NCI-H524 (cell line): ENCODE measurements at places on chromosomes 16 and 17.

- DNase-seq, result no peak
Observed at GRCh38 chr17:58233543-58233942, 4.8 kb upstream of the LPO start.

DNA sequence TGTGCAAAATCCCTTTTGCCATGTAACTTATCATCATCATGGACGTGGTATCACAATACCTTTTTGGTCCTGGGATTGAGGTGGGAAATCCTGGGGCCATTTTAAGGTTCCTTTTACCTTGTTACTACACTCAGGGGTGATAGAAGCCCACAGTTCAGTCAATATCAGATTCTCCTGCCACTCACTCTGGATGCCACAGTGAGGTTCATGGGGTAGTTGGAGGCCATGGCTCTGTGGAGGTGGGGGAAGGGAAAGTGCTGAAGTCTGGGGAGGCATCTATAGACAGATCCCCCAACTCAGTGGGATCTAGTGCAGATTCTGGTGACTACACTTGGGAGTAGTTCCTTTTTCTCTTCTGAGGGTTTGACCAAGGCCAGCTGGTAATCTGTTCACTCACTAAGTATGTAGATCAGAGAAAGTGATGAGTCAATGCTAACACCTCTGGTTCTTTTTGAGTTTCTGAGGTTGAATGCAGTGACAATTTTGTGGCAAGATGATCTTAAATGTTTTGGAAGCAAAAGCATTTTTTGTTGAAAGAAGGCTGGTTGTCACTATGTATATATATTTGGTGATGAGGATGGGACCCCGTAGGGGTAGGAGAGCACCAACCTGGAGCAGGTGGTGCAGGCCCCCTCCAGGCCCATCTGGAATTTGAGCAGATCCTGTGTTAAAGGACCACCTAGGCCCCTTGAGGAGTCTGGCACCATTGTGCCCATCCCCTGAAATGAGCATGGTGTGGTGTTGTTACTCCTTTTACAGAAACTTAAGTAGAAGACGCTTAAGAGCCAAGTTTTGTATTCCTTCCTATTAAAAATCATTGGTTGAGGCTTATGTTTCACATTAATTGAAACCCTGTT is 18.8 kb upstream of the IRF8 start:
- no peak for DNase-seq

DNA sequence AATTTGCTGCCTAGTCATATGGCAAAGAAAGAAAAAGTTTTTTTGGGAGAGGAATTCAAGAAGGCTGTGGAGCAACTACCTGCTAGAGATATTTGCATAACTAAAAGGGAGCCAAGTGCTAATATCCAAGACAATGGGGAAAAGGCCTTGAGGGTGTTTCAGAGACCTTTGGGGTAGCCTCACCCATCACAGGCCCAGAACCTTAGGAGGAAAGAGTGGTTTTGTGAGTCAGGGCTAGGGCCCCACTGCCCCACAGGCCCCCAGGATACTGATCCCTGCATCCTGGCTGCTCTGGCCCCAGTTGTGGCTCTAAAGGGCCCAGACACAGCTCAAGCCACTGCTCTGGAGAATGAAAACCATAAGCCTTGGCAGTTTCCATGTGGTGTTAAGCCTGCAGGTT is 41.9 kb upstream of the SDK2 start:
- no peak for DNase-seq

DNA sequence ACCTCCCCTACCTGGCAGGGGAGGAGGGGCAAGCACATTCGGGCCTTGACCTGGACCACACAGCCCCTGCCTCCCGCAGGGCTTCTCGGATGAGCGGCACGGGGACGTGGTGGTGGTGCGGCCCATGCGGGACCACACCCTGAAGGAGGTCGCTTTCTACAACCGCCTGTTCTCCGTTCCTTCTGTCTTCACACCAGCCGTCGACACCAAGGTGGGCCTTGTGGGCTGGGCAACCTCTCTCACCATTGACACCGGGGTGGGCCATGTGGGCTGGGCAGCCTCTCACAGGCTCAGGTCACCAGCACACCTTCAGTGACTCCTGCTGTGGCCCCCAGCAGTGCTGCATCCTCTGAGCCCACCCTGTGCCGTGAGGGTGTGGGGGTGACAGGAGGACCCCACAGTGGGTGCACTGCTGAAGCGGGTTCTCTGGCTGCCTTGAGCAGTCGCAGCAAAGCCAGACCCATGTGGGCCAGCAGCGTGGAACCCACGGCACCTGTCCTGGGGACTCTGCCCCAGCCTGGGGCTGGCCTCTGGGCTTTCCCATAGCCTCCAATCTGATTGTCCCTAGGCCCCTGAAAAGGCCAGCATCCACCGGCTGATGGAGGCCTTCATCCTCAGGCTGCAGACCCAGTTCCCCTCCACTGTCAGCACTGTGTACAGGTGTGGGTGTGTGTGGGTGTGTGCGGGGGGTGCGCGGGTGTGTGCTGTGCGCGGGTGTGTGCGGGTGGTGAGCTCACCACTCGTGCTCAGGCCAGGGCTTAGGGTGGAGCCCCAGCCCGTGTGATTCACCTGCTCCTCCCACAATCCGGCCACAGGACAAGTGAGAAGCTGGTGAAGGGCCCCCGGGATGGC is 7.5 kb downstream of the CTU2 start:
- no peak for DNase-seq

DNA sequence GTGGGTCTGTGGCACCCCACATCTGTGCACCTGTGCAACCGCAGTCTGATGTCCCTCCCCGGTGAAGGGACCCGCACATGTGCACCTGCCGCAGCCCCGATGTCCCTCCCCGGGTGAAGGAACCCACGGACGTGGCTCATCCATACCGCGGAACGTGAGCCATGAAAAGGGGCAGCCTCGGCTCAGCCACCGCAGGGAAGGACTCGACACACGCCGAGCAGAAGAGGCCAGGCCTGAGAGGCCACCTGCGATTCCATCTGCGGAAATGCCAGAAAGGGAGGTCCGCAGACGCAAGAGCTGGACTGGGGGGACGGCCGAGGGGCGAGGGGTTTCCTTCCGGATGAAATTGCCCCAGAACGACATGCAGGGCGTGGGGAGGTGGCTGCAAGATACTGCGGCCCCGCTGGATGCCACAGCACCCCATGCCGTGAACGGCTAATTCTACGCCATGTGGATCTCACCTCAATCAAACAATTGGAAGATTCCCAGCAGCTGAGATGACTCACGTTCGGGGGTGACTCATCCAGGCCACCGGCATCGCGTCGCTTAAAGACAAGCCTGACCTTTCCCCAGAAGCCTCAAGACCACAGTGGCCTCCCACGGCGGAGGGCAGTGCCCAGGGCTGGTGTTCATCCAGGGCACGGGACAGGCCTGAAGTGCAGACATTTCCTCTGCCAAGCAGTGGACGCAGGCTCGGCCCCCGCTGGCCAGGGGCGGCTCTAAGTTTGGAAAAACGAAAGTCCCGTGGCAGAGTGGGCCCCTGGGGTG is 21.0 kb downstream of the SOX8 start:
- DNase-seq, result peak; percentile 29

- no peak for DNase-seq
Observed at GRCh38 chr17:59167571-59168001, 12.0 kb downstream of the PRR11 start.

GRCh38 chr16:72797621-72798020 is 250.3 kb downstream of the ZFHX3 start:
- DNase-seq, result no peak

DNA sequence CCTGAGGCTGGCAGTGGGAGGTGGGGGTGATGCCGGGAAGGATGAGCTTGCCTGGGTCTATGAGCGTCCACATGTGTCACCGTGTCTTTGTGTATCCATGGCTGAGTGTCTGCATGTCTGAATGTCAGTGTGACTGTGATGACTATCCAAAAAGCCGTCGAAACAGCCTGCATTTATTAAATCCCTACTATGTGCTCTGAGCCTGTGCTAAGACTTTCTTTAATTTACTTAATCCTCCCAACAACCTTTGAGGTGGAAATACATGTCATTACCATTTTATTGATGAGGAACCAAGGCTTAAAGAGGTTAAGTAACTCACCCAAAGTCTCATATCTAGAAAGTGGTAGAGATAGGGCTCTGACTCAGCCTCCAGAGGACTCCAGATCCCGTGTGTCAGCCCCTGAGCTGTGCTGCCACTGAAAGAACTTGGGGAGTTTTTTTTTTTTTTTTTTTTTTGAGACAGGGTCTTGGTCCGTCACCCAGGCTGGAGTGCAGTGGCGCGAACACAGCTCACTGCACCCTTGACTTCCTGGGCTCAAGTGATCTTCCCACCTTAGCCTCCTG is 20.0 kb downstream of the ARHGAP23 start:
- no peak for DNase-seq

DNA sequence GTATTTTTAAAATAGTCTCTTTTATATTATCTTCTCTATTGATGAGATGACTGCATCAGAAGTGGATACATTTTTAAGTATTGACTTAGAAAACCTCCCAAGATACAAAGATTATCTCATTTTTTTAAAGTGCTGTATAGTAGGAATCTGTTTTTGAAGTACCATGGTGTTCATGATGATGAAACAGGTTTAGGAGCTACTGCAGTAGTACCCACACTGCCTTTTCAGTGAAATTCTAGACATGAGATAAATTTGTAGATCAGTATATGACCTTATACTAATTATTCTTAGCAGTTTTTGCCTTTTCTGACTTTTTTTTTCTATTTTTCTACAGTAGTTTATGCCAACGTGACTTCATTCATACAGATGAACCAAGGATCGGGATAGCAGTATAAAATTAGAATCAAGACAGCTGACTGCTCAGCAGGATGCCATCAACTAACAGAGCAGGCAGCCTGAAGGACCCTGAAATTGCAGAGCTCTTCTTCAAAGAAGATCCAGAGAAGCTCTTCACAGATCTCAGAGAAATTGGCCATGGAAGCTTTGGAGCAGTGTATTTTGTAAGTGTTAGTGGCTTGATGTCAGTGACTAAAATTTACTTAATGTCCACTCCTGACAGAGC is 61.1 kb downstream of the TAOK1 start:
- DNase-seq, result no peak

- DNase-seq, result no peak
Observed at GRCh38 chr17:69503711-69504110, 89.2 kb downstream of the MAP2K6 start.

DNA sequence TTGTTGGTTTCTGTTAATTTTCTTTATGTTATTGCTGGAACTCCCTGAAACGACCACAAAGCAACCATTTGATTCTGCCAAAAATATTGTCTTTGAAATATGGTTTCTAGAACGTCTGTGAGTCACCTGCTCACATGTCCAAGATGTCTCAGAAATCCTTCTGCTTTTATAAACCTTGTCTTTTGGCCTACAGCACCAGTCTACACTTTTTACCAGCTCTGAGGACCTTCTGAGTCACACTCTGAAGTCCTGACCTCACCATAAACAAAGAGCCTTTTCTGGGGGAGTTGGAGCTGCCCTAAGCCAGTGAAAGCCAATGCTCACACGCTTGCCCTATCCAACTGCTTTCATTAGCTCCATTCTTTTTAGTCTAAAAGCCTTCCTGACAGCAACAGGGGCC is 55.5 kb downstream of the GRIN2A start:
- no peak for DNase-seq

GRCh38 chr17:71710816-71711215 is 410.0 kb upstream of the SOX9 start:
- DNase-seq, result no peak

GRCh38 chr17:8401107-8401506 is 3.5 kb upstream of the RNF222 start:
- no peak for DNase-seq

DNA sequence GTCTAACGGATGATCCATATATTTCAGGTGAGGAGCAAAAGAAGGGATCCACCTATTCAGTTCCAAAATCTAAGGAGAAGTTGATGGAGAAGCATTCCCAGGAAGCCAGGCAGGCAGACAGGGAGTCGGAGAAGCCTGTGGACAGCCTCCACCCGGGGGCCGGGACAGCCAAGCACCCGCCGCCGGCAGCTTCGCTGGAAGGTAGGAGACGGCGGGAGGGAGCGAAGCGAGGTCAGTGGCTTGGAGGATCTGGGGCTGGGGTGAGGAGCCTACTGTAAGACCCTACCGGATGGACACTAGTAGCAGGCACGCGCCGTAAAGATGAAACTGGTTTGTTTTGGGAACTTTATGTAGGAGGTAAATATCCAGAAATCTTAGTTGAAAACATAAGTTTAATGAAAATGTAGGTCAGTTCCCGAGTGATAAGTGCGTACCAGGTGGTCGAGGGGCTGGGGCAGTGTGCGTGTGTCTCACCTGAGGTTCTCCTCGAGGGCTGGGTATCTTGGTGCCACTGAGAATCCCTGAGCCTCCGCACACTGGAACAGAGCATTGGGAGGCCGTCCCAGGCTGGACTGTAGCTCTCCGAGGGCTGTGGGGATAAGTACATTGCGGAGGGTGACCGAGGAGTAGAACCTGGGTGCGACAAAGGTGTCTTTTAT is 714 bp downstream of the SPATA33 start:
- DNase-seq, result no peak

- DNase-seq, result peak; percentile 57
Observed at GRCh38 chr16:85353839-85354685, 241.8 kb upstream of the CIBAR2 start.

GRCh38 chr16:68689921-68690320 is 44.8 kb downstream of the CDH3 start:
- no peak for DNase-seq

- peak; percentile 81 for DNase-seq
Observed at GRCh38 chr17:75848523-75849278, 4.5 kb upstream of the UNC13D start.

GRCh38 chr16:67663151-67663876 is 2.6 kb downstream of the PARD6A start:
- peak; percentile 31 for DNase-seq

DNA sequence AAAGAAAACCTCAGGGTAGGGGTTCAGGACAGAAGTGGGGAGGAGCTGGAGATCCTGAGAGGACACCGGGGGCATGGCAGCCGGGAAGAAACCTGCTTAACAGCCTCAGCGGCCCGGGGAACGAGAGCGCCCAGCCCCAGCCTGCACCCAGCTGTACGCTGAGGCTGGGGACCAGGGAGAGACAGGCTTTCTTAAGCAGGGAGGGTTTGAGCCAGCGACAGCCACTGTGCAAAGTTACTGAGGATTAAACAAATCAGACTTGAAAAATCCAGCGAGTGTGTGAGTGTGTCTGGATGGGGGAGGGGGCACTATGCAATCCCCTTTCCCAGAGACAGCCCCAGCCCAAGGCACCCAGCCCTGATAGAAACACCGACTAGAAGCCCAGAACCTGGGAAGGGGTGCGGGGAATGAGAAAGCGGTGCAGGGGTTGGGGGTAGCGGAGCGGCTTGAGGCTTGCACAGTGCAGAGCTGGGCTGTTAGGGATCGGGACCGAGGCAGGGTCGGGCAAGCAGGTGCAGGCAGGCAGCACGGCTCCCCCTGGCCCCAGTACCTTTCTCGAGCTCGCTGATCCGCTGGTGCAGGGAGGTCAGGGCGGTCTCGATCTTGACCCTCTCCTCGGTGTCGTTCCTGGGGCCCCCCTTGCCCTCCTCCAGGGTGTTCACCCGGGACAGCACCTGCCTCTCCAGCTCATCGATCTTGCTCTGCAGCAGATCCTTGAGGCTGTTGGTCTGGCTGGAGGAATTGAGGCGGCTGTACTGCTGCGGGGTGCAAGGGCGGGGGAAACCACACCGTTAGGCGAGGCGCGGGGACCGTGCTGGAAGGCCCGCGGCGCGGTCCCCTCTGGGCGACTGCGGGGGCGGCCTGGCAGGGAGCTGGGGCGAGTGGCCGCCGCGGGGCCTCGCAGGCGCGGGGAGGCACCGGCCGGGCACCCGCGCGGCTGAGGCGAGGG is 1.2 kb downstream of the NPTX1 start:
- DNase-seq, result peak; percentile 76
